Inflammatory macrophage treated with lipopolysaccharide for 1 hour (primary cell): ENCODE measurements at places on chromosomes 16 and 17.

DNA sequence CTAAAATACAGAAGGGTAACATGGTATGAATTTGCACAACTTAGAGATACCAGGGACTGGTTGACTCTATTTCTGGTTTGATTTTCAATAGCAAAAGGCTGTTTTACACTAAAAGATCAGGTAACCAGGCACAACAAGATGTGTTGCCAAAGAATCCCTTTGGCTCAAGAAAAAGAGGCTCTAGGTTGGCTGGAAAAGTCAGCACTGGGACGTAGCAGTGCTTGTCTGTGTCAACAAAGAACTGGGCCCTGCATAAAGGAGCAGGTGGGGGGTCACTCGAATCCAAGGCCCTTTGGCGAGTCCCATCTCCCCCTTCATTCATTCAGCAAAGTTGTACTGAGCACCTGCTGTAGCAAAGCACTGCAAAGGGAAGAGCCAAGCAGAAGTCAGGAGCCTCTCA is 18.4 kb downstream of the SDR42E1 start:
- DNase-seq = no peak

DNA sequence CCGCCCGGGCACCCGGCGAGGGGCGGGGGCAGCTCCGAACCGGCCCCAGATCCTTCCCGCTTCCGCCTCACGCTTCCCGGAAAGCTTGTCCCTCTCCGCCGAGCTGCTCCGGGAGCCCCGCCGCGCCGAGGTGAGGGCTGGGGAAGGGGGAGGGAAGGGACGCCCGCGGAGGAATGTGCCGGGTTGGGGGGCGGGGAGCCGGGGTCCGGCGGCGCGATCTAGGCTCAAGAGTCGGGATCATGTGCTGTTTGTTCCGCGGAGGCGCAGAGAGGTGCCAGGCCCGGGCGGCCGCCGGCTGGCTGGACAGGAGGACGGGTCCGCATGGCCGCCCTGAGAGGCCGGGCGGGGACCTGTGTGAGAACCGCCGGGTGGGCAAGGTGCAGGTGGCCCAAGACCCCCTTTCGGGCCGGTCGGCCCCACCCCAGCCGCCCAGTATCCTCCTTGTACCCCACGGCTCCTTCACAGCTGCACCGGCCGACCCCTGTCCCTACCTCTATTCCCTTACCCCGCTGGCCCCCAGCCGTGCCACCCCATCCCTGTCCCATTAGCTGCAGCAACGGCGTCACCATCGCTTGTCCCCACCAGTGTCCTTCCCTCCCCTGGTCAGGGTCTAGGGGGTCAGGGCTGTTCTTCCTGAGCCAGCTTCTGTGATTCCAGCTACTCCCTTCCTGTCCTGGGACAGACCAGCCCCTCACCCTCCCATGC is 429 bp downstream of the KIF1C start:
- no peak for DNase-seq

GRCh38 chr16:6957681-6958080 is 375.0 kb upstream of the RBFOX1 start:
- no peak for DNase-seq

DNA sequence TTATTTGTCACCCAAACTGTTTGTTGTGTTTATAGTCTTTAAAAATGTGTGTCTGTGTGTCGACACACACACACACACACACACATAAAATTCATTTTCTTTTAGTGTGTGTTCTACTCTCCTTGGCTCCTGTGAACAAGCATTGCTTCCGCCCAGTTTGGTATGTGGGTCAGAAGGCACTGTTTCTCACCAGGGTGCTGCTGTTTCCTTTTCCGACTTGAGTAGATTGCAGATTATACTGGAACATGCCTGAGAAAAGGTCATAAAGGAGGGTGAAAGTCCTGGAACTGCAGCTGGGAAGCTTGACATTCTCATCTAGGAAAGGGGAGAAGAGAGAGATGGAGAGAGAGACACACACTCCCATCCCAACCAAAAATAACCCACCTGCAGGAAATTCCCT is 330.3 kb downstream of the BCAS3 start:
- no peak for DNase-seq

DNA sequence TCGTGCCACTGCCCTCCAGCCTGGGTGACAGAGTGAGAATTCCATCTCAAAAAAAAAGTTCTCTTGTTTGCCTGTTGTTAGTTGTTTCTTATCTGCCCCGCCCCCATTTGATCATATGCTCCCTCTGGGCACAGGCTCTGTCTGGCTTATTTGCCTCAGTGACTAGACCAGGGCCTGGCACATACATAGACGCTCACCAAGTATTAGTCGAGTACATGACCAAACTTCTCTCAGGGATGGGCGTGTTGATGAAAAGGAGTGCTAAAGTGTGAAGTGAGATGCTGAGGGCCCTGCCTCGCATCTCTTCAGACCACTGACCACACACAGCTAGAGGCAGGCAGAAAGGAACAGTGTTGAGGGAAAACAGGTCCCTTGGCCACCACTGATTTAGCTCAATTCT is 3.3 kb upstream of the HELZ start:
- no peak for DNase-seq

GRCh38 chr17:3636908-3637373 is 381 bp downstream of the CTNS start:
- DNase-seq = no peak

GRCh38 chr17:14747603-14747950 is 446.7 kb downstream of the HS3ST3B1 start:
- no peak for DNase-seq

DNA sequence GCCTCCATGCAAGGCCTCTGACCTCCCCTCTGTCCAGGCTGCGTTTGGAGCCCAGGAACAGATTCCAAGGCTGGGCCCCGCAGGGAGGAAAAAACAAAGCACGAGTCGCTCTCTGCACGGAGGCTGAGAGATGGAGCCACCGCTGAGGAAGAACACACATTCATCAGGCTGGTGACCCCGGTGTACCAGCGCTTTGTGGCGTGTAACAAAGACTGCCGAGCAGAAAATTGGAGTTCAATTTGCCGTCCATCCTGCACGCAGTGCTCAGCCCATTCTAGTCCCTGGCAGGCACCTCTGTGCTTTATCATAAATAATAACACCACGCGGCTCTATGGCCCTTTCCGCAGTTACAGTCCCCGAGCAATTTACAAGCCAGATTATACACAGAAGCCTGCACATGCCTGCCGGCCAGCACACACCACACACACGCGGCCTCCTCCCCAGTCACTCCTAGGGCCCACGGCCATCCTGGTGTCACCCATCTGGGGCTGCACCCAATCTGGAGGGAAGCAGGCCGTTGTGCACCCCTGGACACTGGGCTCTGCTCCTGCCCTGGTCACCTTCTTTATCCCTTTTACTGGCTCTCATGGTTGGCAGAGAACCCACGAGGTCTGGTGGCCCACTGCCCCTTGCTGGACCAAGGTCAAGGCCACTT is 124.4 kb downstream of the SDK2 start:
- no peak for DNase-seq

GRCh38 chr17:37643118-37643766 is at the start of gene DDX52:
DDX52 (minus strand) TSS chr17:37643446; CDS start chr17:37643420, 26 bp downstream.
- DNase-seq = peak; percentile 90

DNA sequence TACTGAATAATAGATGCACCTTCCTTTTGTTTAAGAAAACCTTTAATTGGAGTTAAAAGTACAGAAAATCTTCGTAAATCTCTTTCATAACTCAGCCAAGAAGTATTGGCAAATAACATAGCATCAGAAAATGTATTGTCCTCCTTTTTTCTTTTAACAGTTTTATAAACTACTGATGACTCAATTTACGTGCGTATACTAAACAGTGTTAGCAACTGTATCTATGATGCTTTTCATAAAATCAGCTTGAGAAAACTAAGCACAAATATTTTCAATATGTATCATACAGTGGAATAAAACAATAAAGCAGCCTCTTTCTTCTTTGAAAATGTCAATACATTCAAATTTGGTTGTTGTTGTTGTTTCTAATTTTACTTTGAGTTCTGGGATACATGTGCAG is 88.6 kb downstream of the STXBP4 start:
- no peak for DNase-seq

DNA sequence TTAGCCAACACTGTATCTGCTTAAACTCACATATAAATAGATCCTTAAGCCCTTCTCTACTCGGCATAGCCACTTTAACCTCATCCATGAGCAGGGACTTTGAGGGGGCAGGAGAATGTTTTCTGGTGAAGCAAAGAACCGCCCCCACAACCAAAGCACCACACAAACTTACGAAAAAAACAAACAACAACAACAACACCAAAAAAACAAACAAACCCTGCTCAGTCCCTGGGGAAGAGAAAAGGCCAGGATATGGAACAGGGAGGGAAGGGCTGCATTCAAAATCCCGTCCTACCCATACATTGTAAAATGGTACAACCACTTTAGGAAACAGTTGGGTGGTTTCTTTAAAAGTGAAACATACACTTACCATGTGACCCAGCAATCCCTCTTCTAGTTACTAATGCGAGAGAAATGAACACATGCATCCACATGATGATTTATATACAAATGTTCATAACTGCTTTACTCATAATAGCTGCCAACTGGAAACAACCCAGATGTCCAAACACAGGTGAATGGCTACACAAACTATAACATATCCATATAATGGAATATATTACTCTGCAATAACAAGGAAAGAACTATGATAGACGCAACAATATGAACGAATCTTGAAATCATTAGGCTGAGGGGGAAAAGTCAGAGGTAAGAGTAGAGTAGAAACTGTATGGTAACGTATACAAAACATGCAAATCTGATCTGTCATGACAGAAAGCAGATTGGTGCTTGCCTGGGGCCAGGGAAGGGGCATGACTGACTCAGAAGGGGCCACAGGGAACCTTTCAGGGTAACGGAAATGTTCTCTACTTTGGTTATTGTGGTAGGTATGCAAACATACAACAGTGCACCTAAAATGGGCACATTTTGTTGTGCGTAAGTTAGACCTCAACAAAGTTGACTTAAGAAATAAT is 37.7 kb upstream of the TOB1 start:
- peak; percentile 23 for DNase-seq

DNA sequence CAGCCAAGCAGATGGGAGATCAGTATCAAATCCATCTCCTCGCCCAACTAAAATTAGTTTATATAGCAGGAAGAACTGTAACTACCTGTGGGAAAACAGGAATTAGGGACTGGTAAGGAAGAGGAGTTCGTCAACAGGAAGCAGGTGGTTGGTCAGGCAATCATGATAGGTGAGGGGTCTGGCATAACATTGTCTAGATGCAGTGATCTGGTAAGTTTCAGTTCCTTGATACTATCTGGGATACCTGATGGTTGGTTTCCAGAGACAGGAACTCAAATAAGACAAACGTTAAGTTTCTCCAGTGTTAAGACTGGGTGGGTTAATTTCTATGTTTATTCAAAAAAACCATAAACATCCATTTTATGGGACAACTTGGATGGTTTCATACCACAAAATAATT is 53.8 kb downstream of the CEP112 start:
- DNase-seq = no peak

DNA sequence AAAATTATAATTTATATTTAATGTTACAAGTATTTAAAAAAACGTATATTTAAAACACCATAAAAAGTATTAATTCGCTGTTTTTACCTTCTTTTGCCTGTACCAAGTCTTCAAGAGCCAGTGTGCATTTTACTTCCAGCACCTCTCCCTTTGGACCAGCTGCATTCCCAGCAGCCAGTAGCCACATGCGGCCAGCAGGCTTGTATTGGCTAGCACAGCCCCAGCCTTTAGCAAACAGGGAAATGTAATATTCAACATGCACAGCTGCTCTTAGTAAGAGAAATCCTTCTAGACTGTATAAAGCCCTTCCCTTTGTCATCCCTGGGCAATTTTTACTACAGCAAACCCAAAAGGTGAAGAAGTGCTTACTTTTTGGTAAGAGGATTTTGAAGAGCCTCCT is 6.6 kb downstream of the DHODH start:
- DNase-seq = no peak

DNA sequence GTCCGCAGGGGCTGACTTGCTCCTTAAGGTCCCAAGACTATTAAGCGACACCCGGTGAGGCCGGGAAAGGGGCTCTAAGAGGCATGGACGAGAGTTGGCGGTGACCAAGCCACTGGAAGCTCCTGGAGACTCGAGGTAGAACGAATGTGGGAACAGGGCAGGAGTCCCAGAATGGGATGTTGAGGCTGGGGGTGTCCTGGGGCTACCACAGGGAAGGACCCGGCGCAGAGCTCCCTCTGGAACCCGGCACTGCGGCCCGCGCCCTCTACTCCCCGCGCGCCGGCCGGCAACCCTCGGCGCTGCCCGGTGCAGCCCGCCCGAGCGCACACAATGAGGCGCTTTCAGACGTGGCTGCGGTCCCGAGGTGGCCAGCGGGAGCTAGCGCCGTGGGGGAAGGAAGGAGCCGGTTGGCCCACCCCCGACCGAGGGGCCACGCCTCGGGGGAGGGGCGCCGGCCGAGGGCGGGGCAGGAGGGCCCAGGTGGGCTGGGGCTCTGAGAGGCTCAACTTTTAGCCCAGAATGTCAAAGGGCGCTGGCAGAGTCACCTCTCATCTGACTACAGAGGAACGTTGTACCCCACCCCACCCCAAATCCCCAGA is at the start of gene CHST6:
Gene CHST6, minus strand, starts transcription at position 366 of the 599 bp plus-strand sequence. CDS start 15,613 bp downstream, outside the sequence.
- peak; percentile 35 for DNase-seq

DNA sequence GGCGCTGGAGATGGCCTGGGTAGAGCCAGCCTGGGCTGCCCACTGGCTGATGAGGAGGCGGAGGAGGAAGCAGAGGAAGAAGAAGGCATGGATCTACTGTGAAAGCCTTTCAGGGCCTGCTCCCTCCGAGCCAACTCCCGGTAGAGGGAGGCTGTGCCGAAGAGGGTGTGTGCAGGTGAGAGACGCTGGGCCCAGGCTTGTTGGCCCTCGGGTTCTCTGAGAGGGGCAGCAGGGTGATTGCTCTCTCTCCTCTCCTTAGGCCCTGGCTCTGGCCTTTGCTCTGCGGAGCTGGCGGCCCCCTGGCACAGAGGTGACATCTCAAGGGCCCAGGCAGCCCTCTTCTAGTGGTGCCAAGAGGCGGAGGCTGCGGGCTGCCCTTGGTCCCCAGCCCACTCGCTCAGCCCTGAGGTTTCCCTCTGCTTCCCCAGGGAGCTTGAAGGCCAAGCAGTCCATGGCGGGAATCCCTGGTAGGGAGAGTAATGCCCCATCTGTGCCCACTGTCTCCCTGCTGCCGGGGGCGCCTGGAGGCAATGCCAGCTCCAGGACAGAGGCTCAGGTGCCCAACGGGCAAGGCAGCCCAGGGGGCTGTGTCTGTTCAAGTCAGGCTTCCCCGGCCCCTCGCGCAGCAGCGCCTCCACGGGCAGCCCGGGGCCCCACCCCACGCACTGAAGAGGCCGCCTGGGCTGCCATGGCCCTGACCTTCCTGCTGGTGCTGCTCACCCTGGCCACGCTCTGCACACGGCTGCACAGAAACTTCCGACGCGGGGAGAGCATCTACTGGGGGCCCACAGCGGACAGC is 3.6 kb downstream of the TP53I13 start:
- no peak for DNase-seq

- DNase-seq = no peak
These were observed 61.5 kb downstream of the MYOCD start for GRCh38 chr17:12727076-12727760.
